NCI-H1930 (cell line): ENCODE measurements at places on chromosomes 16 and 17.

DNA sequence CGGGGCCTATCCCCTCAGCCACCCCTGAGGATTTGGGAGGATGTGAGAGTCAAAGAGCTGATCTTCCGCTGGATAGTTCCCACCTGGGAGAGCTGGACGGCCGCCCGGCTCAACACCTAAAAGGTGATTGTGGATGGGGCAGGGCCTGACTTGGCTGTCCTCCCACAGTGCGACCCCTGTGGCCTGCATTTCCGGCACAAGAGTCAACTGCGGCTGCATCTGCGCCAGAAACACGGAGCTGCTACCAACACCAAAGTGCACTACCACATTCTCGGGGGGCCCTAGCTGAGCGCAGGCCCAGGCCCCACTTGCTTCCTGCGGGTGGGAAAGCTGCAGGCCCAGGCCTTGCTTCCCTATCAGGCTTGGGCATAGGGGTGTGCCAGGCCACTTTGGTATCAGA lies 4.5 kb downstream of the BCL6B start:
- DNase-seq: no peak

DNA sequence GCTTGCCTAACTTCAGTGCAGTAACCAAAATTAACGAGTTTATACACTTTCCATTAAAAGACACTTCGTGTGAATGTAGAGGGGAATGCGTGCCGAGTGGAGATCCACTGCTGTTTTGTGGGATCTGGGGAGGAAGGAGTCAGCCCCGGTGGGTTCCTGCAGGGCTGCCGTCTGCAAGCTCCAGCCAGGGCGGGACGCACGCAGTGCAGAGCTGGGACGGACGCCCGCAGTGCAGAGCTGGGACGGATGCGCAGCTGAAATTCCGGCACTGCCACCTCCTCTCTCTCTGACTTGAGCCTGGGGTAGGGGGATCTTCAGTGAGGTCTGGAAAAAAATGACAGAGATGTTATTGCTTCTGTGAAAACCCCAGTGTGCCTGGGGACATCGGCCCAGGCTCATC lies 16.5 kb upstream of the ZC3H18 start:
- DNase-seq: no peak

GRCh38 chr16:24753000-24753399 lies 23.5 kb downstream of the TNRC6A start:
- no peak for DNase-seq

DNA sequence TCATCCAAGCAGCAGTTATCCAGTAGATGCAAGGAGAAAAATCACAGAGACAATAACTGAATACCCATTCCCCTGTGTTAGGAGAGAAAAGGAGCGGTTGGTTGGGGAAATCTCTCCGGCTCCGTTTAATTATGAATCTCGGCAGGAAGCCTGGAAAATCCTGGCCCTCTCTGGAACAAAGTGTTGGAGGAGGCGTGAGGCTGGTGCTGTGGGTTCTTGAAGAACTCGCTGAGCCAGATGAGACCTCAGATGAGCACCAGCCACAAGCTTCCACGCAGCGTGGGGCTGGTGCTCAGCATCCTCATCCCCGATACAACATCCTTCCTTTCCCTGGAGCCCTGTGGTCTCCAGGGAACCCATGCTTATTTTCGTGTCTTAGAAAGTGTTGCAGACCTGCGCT lies 39.7 kb downstream of the CACNG4 start:
- no peak for DNase-seq

GRCh38 chr16:53984936-53985335 lies 281.0 kb downstream of the FTO start:
- DNase-seq: no peak

- no peak for DNase-seq
Measured at GRCh38 chr17:67315865-67316264, 50.5 kb downstream of the PSMD12 start.

DNA sequence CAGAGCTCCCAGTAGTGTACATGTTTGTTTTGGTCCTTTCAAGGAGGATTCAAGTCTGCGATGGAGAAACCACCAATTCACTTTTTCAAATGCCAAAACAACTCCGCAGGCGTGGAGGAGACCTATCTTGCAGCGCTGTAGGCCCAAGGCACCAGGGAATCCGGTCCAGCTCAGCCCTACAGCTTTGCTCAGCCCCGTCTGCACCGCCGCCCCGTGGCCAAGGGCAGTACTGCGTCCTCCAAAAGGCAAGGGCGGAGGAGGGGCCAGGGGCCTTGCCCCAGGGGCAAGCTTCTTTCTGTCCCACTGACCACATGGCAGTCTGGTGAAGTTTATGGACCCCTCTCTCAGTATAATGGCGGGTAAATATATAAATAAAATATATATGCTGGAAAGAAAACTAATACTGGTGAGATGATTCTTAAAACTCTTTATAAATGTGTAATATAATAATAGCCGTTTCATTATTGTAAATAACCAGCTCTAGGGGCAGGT lies 709 bp upstream of the CD300LG start:
- DNase-seq: peak; percentile 74

DNA sequence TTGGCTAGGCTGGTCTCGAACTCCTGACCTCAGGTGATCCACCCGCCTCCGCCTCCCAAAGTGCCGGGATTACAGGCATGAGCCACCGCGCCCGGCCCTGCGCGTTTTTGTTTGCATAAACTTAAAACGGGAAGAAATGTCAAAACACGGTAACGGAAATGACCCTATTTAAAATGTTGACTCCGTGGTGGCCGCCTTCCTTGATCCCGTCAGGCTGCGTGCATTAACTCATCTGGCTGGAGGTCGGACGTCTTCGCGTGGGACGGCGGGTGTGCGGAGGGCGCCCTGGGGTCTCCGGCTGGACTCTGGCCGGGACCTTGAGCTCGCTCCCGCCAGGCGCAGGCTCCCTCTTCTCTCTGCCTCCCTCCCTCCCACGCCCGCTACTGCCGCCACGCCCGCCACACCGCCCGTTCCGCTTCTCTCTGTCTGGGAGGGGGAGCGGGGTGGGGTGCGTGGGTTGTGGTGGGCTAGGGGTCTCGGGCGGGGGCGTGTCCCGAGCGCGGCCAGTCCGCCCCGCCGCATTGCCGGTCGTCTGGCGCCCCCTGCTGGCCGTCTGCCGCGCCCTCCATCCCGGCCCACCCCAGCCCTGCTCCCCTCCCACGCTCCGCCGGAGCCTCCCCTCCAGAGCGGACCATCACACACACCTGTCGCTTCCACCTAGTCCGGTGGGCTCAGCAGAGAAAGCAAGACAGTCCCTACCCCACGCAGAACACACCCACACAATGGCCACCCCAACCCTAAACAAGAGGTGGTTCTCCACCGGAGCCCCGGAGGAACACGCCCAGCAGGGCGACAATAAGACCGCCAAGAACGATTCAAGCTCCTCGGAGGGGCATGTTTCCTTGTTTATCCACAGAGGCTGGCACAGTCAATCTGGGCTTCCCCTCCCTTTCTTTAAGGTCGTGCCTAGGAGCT lies 1.2 kb upstream of the CCDC42 start:
- peak; percentile 62 for DNase-seq

DNA sequence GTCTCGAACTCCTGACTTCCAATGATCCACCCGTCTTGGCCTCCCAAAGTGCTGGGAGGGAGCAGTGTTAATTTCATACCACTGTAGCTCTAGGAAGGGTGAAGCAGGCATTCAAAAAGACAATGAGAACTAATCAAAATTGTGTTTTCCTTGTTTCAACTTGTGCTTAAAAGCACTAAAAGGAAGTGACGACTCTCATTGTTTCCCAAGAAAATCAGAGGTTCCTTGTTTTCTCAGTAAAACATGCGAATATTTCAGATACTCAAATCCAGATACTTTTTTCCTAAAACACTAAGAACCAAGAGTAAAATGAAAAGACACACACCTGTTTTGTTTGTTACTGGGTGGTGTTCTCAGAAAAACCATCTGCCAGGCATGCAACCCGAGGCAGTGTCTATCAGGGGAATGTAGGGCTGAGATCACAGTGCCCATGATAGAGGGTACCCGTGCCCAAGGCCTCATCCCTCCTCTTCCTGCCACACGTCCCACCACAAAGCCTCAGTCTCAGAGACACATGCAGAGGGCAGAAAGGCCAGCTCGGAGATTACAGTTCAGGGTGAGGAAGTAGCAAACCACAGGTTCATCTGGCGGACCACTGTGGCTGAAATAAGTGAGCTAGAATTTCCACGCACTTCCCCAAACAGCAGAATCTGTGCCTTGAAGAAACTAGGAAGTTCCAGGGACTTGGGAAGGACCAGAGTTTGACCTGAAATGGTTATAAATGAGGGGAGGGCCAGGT lies 33.7 kb downstream of the GINS3 start:
- no peak for DNase-seq

DNA sequence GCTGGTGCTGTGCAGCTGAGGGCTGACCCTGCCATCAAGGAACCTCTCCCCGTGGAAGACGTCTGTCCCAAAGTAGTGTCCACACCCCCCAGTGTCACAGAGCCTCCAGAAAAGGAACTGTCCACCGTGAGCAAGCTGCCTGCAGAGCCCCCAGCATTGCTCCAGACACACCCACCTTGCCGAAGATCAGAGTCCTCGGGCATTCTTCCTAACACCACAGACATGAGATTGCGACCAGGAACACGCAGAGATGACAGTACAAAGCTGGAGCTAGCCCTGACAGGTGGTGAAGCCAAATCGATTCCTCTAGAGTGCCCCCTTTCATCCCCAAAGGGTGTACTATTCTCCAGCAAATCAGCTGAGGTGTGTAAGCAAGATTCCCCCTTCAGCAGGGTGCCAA lies 20.5 kb downstream of the AKAP1 start:
- no peak for DNase-seq

GRCh38 chr17:82639628-82640027 lies 8.6 kb downstream of the WDR45B start:
- DNase-seq: no peak

DNA sequence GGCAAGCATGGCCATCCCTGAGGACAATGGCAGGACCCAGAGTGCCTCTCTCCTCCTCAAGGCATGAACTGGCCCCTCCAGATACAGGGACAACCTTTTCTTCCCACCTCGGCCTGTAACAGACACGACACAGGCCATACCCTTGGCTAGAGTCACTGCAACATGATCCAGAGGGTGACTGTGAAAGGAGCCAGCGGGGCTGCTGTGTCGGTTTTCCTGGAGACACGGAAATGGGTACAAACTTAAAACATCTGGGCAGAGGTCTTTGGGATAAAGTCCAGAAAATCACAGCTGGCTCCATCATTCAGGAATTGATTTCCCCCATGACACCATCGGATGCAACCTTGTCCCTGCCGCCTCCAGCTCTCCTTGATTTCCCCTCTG lies 5.3 kb downstream of the CEP295NL start:
- no peak for DNase-seq

- no peak for DNase-seq
Measured at GRCh38 chr17:63015824-63016223, 49.8 kb downstream of the TANC2 start.

- DNase-seq: no peak
Measured at GRCh38 chr16:14302399-14303181, 231.5 kb downstream of the MRTFB start.

GRCh38 chr17:48812001-48812400 lies 5.0 kb downstream of the TTLL6 start:
- no peak for DNase-seq

DNA sequence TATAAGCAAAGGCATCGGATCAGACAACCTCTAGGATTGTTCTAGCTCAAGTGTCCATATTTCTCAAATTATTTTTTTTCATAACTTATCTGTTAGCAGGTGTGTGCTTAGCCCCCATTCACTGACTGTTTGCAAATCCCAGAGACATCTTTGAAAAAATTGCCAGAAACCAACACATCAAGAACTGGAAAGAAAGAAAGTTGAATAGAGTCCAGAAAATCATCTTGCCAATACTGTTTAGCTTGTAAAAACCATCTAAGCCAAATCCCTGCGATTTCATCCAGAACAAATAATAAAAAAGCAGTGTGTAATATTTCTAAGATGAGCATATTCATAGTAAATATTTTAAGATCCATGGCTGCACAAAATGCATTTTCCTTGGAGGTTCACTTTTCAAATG lies 64.5 kb downstream of the WSCD1 start:
- no peak for DNase-seq

GRCh38 chr17:36994438-36994837 lies 45.7 kb downstream of the AATF start:
- DNase-seq: no peak

- DNase-seq: no peak
Measured at GRCh38 chr16:6857575-6857974, 475.1 kb upstream of the RBFOX1 start.

DNA sequence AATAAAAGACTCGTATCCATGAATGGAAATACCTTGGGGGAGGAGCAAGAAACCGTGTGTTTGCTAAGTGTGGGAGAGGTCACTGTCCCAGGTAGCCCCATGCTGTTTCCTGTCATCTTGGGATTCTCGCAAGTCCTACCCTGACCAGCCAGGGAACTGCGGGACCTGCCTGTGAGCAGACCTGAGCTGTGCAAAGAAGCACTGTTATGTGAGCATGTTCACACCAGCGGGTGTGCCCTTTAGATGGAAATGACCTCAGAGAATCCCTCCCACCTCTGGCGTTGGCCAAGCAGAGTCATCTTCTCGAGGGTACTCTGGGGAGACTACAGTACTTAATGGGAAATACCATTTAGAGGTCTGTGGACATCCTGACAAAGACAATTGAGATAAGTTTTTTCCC lies 127.0 kb upstream of the MON1B start:
- no peak for DNase-seq

DNA sequence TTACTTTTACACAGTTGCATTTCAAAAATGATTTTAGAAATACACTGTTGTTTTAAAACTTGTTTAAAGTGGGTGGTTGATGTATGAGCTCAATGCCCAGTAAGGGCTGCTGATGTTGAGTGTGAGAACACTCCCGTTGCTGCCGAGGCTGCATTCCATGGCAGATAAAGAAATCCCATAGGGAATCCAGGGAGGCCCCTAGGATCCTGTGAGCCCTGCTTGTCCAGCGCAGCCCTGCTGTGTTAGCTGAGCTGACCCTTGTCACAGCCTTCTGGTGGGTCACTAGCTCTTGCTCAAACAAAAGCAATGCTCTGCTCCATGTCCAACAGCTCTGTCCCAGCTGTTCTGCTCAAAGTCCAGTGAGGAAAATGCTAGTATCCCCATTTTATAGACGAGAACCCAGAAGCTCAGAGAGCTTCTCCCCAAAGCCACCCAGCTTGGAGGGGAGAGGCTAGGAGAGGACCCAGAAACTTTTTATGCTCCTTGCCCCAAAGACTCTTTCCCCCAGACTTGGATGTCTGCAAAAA lies 18.6 kb upstream of the COL1A1 start:
- DNase-seq: no peak

- DNase-seq: no peak
Measured at GRCh38 chr17:75738218-75738802, 17.1 kb downstream of the ITGB4 start.

- no peak for DNase-seq
Measured at GRCh38 chr17:13346996-13347762, 254.6 kb downstream of the HS3ST3A1 start.

- no peak for DNase-seq
Measured at GRCh38 chr16:3514621-3515020, 13.8 kb downstream of the CLUAP1 start.

DNA sequence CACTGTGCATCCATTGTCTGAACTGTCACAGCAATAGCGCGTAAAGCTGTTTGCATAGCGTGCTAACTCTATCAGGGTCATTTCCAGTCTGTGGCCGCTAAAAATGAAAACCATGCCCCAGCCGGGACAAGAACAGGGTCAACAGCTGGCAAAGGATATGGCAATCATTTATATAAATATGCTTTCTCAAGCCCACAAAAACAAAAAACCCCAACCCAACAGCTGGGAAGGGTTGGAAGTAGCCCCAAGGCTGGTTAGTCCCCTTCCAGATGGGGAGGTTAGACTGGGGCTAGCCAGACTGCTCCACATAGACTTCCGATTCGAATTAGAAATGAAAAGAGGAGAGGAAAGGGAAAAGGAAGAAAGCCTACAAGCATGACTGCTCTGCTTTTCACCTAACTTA lies 203.3 kb upstream of the TBX2 start:
- DNase-seq: no peak
